Frontal cortex (tissue), 4 donors: ENCODE measurements at places on chromosomes 3 and 15.

DNA sequence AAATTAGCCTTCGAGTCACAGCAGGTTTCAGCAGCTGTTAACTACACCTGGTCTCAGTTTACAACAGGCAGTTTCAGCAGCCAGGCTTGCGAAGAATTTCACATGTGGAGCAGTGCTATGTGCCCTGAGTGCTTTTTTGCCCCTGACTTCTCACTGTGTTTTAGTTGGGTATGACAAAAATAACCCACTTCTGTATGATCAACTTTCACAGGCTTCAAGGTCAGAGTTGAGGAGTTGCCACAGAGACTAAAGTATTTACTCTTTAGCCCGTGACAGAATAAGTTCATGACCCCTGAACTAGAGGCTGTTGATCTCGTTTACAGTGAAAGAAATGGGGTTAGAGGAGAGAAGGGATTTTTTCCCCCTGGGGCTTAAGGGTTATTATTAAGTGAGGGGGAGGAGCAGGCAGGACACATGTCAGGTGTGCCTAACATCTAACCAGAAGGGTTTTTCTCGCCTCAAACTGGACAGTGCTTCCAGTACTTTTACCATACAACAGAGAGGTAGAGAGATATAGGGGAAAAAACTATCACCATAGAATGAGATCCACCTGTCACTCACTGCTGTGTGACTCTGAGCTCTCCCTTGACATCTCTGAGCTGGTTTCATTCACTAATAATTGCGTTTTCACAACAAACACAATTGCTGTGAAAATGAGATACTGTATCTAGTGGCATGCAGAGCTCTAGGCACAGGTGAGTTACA lies 14.0 kb upstream of the TOPBP1 start:
- no peak for DNase-seq

GRCh38 chr3:122975163-122975923 lies 52.2 kb downstream of the SEMA5B start:
- DNase-seq = no peak

- DNase-seq = no peak
Observed at GRCh38 chr3:128971421-128972100, 22.3 kb downstream of the CFAP92 start.

GRCh38 chr3:23749609-23750008 lies 56.1 kb upstream of the UBE2E1 start:
- no peak for DNase-seq
